ENCODE measurements at places on chromosomes 12 and 14.
A peak's percentile ranks its signal among the peaks of the same experiment; 100 is the strongest.

- DNase-seq = no peak
Observed at GRCh38 chr12:59179231-59179630, 258.9 kb upstream of the LRIG3 start.

GRCh38 chr12:116539905-116540482, 19.2 kb upstream of the MAP1LC3B2 start:
- no peak for DNase-seq

DNA sequence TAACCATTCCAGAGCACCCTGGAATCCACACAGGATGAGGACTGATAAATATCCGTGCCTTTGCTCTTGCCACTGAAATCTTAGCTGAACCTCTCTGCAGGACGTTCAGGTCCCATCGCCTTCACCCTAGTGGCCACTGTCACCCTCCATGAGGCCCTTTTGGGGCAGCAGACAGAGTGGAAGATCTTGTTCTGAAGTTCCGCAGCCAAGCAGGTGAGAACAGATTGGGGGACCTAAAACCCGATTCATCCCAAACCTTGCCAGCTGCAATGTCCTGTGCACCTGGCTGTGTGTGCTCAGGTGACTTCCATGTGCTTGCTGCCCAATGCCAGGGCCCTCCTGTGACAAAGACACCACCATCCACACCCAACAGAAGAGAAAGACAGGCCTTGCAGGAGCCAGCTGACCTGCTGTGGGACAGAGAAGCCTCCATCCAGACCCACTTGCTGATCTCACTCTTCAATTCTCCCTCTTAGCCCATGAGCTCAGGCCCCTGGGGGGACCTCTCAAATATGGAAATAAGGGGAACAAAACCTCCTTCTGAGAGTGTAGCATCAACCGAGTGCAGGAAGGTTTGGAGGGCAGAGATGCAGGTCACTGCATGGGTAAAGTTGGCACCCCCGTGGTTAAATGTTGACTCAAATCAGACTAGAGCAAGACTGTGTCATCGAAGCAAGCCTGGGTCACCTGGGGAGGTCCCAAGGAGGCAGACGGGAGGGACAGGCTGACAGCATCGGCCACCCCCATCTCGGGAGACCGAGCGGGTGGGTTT, 308.7 kb upstream of the DIO3 start:
- no peak for DNase-seq

- DNase-seq = no peak
Observed at GRCh38 chr14:54908190-54908589, 5.6 kb upstream of the GCH1 start.

GRCh38 chr14:91899213-91899612, 31.9 kb upstream of the TC2N start:
- DNase-seq = no peak

DNA sequence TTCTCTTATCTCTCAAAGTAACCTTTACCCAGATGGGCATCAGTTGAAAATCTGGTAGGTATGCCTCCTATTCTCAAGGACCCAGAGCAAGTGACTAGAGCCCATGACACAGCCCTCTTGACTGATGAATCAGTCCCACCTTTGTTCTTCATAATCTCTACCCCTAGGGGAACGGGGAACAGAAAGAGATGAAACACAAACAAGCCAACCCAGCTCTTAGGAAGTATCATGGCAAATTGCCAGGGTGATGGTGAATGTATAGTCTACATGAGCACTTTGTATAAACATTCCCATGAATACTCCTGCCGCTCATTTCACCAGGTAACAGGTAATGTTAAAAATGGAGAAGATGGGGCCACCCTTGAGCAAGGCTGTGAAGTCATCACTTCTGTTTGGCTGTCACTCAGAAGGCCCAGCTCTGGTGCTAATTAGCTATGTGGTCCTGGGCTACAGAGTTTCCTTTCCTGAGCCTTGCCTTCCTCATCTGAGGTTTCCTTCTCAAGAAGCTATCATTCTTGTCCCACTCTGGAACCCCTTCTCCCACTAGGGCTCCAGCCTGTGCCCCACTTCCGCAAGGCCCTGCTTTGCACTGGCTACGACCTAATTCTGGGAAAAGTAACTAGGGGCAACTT, 161.7 kb downstream of the ANO2 start:
- no peak for DNase-seq

DNA sequence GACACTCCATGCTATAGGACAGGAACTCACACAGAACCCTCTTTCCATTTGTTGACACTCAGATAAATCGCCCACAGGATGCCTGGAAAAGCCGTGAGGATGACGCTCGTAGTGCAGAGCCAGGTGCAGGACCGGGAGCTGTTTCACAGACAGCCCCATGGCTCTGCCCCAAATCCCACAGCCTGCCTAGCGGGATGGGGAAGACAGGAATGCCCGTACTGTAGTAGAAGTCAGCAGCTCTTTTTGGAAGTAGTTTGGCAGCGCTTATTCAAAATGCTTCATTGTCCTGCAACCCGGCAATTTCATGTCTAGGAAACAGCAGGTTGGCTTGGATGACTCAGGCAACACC, 41.6 kb downstream of the JAG2 start:
- no peak for DNase-seq

DNA sequence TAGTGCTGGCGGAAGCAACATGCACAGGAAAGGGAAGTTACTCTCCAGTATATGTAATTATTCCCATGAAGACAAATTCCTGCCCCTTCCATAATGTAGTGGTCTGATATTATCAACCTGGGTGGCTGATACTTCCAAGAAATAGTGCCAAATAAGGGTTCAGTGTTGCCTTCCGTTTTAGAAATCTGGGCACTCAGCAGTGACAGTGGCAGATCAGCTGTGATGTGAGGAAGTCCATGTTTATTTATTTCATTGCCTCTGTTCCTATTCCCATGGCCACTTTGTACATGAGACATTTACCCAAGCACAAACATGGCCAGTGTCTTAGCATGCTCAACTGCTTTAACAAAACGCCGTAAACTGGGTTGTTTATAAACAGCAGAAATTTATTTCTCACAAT, 20.3 kb upstream of the POC1B start:
- no peak for DNase-seq

DNA sequence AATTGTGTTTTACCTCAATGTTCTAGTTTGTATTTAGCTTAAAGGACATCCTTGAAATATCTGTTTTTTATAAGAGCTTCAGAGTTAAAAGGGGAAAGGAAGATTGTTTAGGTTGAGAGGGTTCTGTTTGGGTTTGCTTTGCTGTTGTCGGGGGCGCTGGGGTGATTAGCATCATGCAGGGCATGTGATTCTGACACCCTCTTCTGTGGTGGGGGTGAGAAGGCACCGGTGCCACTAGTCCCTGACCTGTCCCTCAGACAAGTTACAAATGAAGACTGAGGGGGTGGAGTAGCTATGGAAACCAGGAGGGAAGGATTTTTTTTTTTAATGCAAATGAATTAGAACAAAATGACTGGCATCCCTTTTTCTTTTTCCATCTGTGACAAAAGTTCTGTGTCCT, 291.3 kb downstream of the RPAP3 start:
- DNase-seq = no peak

- DNase-seq = no peak
Observed at GRCh38 chr14:68182492-68182891, 362.9 kb downstream of the RAD51B start.

DNA sequence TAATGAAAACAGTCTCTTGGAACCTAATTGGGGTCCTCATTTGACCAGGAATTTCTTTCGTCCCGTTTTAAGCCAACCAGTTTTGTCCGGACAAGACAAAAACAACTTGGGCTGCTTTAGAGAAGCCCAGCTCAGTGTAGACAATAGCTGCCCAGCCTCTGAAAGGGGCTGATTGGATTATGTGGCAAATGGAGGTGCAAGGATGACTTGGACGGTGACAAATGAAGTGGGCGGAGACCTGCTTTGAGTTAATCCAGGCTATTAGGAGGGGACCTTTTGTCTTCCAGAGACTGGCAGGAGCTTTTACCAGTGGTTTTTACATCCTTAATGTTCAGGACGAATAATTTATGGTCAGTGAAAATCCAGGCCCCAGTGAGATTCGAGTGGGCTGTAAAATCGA, 4.8 kb downstream of the MEG3 start:
- no peak for DNase-seq

DNA sequence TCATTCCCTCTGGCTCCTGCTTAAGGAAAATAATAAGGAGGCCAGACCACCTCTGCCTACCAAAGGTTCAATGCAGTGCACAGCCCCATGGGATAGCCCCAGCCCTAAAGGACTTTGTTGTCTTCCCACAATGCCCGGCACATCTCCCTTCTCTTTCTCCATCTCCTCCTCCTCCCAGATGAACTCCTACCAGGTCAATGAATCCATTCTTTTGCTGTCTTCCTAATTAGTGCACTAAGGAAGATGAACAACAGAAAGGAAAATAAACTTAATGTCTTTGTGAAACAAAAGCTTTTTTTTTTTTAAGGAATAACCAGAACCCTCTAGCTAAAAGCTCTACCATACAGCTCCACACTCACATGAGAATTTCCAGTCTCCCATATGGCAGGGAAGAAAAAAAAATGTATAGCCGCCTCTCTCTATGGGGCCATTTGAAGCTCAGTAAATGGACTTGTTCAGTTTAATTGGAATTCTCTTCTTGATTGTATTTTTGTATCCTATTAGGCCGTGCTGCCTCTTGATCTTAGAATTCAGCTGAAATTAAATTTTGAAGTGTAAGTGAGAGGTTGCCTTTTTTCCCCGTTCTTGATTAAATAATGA, 41.8 kb upstream of the HSPB8 start:
- DNase-seq = no peak

- DNase-seq = no peak
Observed at GRCh38 chr14:100317912-100318808, 5.0 kb upstream of the SLC25A47 start.

GRCh38 chr12:544941-545635, 85.3 kb downstream of the B4GALNT3 start:
- no peak for DNase-seq

DNA sequence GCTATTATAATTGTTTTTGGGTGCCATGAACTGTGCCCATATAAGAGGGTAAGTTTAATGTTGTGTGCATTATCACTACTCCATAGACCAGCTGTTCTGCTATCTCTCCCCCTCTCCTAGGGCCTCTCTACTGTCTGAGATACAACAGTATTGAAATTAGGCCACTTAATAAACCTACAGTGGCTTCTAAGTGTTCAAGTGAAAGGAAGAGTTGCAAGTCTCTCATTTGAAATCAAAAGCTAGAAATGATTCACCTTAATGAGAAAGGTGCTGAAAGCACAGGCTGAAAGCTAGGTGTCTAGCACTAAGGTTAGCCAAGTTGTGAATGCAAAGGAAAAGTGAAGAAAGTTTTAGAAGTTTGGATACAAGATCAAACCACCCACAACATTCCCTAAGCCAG, 168.0 kb downstream of the SLC16A7 start:
- no peak for DNase-seq

- no peak for DNase-seq
Observed at GRCh38 chr12:4214877-4215228, 58.7 kb upstream of the CCND2 start.

- DNase-seq = no peak
Observed at GRCh38 chr12:21518451-21518850, 7.6 kb upstream of the SPX start.

- no peak for DNase-seq
Observed at GRCh38 chr14:26887847-26888246, 290.0 kb upstream of the NOVA1 start.

- no peak for DNase-seq
Observed at GRCh38 chr14:56374421-56374820, 205.2 kb upstream of the TMEM260 start.

DNA sequence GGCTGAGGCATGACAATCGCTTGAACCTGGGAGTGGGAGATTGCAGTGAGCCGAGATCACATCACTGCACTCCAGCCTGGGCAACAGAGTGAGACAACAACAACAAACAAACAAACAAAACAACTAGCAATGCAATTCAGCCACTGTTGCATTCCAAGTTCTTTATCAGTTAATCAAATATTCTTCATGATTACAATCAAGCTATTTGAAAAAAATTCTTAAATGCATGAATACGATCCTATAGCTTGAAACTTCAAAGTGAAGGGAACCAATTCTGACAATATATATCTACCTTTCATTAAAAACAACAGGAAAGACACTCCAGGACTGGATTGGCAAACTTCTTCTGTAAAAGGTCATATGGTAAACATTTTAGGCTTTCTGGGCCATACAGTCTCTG, 31.3 kb upstream of the OTX2 start:
- DNase-seq = no peak

DNA sequence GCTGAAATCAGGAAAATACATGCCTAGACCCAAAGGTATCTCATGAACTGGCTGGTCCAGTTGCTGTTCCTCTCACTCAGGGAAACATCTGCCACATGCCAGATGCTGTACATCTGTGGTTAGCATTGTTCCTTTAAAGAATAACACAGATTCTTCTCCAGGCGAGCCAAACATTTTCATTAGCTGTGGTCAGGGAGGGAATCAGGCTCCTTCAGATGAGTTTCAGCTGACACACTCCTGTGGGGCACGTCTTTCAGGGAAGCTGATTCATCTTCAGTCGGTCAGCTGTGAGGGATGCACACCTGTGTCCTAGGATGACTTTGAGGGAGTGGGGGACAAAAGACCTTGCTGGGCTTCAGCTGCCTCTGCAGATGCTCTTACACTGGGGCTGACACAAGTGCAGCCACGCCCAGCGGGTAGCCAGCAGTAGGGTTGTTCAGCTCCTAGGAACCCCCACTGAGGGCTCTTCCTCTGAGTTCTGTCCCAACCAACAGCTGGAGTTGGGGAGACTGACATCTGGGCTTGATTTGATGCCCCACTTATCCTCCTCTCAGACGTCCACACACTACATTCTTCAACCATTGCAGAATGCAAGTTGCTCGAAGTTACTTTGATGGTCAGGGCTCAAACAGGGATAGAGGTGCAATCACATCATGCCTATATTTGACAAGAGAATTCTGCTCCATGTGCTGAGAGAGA, 155.0 kb downstream of the NUAK1 start:
- peak; percentile 78 for DNase-seq

GRCh38 chr12:108722992-108723766, 8.1 kb downstream of the CORO1C start:
- peak; percentile 63 for DNase-seq

DNA sequence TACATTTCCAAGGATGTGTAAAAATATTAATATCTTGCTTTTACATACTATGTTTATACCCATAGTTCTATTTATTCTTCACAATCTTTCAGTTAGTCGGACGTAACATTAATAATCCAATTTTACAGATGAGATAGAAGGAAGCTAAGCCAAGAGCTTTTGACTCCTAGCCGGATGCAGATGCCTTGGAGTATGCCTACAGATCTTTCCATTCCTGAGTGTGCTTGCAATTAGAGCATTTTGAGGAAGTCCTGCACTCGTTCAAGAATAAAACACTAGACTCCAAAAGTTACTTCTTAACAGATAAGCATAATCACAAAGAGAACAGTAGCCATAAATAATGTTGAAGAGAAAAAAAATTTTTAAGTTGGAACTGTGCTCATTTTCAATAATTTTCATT, 337.6 kb upstream of the CLEC14A start:
- DNase-seq = no peak

DNA sequence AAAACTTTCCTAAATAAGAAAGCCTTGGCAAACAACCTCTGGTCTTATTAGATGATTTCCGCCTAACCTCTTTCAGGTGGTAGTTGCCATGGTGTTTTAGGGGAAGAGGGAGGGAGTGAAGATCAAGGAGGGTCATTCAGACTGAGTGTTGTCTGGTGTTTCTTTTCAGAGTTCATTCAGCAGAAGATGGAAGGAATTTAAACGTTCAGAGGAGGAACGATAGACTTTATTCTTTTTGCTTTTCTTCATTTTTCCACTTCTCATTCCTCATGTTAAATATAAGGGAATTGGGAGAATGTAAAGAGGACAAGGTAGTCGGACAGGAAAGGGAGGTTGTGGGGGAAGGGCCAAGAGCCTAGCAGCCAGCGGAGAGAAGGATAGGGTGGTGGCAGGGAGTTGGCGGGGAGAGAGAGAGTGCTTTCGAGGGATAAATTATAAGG, 17.4 kb upstream of the SALL2 start:
- no peak for DNase-seq
